ENCODE measurements at places on chromosomes 12 and 14.

- peak; percentile 90 for DNase-seq
Measured at GRCh38 chr12:19190292-19191031, 60.9 kb downstream of the PLEKHA5 start.

DNA sequence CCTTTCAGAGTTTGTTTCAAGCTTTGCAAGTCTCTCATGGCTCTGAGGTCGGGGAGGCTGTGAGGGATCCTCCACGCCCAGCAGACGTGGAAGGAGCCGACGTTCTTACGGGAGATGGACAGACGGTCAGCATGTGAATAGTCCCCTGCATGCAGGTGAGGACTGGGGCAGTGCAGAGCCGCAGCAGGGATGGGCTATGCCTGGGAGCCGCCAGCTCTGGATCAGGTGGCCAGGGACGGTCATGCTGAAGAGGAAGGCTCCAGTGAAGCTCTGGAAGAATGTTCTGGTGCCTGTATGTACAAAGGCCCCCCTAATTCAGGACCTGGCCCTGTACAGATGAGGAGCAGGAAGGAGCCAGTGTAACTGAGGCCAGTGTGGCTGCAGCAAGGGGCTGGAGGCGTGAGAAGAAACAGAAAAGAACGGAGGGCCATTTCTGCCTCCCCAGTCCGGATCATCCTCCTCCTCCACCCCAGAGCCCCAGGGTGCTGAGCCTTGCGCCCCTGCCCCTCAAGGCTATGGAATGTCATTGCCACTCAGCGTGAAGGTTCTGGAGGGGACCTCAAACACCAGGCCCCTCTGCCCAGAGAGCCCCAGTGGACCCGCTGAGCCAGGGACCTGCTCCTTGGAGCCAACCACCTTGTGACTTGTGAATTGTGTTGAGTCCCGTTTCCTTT, 96.8 kb upstream of the DIO3 start:
- no peak for DNase-seq

- no peak for DNase-seq
Measured at GRCh38 chr12:89468017-89468416, 56.6 kb downstream of the GALNT4 start.

DNA sequence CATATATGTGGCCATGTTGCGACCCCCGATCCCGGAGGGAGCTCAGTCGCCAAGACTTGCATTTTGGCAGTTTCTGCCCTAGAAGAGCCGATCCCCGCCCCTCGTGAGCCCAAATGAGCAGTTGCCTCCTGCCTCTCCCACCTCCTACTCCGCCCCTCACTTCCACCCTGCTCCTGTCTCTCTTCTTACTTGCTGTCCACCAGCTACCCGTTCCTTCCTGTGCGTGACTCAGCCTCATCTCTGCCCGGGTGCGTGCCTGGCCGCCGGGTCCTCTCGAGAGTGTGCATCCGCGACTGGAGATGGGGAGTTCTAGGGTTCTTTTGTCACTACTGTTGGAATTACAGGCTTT, 585 bp downstream of the GPATCH2L start:
- peak; percentile 87 for DNase-seq

DNA sequence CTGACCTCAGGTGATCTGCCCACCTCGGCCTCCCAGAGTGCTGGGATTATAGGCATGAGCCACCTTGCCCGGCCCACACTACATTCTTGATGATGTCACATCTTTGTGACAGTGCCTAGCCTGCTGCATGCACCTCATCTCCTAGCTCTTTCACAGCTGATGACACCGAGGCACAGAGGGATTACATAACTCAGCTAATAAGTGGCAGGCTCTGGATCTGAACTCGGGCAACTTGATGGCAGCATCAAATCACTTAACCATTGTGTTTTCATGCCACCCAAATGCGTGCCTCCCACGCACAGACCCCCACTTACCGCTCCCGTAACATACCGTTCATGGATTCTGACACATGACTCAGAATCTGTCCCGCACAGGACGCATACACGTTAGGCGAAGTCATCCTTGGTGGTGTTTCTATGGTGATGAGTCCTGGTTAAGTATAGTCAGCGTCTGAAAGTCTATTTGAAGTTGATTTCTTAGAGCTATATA, 7.4 kb downstream of the TMEM120B start:
- DNase-seq = no peak

Data from AML-193 (cell line).